ENCODE measurements at places on chromosomes 5 and 9. TPM values are rescaled to one million over a fixed set of nuclear protein-coding genes. Genes with fewer than 3 reads are reported as not detected.

DNA sequence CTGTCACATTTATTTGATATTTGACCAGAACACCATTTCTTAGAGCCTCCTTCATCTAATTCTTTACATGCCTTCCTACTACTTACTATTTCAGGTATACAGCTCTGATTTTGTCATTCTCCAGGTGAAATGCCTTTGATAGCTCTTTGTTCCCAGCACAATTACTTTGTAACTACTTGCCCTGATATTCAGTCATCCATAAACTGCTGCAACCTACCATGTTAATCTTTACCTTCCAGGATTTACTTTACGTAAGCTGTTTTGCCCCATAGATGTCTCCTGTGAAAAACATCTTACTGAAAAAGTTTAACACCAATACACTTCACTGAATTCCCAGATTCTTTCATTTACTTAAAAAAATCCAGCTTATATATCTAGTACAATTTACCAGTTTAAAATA is 443.8 kb upstream of the CYLC2 start:
- no peak overlapping the region for H3K27ac ChIP-seq
- no peaks in the 10 kb centered on the region for H3K4me1 ChIP-seq
- DNase-seq = no peak
- no peaks in the 10 kb centered on the region for H3K27me3 ChIP-seq

DNA sequence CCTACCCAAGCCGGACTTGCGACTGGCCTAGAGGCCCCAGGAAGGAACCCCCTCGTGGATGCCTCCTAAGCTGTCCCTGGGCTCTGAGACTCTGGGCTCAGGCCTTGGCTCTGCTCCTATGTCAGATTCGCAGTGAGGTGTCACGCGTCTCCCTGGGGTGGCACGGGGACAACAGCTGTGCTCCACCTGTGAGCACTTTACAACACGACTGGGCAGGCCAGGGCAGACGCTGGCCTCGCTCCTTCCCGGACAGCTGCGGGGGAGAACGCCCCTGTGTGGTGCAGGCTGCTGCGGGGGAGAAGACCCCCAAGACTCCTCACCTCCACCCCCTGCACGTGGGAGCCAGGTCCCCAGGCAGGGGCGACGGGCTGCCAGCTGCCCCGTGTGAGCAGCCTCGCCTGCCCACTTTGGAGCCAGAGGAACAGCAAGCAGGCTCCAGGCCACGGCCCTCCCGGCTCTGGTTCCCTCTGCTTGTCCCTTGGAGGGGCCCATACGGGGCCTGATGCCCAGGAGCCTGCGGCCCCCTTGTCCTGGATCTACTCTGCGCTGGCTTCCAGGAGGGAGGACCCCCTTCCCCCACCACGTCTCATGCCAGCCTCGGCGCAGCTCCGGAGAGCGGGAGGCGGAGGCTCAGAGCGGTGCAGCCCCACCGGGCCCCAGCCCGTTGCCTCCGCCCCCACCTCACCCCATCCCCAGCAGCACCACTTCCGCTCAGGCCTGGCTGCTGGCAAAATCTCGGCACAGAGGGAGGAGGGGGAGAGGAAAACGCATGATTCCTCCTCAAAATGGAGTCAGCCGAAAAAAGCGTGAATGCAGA is 36.0 kb downstream of the SARDH start:
- DNase-seq = peak; percentile 32
- H3K4me3 ChIP-seq = peak overlapping the region; percentile 20
- no peaks in the 10 kb centered on the region for H3K36me3 ChIP-seq

DNA sequence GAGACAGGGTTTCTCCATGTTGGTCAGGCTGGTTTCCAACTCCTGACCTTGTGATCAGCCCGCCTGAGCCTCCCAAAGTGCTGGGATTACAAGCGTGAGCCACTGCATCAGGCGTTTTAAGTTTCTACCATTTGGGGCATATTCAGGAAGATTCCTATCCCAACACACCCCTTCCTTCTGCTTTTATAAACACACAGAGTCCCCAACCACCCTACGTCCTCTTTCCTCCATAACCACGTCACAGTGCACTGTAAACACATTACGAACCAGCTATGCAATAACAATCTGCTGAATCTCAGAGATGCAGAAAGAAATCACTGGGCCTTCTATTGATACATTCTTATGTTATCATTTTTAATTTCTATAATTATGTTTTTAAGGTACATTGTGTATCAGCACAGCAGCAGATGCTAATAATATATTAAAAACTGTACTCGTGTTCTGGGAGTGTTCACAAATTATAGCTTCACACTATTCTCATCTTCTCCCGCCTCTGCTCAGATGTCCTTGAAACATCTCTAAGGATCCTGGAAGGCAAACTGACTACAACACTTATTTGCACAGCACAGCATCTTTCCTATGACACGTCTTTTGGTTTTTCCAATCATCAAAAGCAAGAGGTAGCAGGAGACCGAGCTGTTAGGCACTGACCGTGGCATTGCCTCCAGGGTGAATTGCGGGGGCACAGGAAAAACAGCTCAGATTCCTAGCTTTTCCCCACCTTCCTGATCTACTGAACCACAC is 60.2 kb downstream of the KCNIP1 start:
- H3K4me3 ChIP-seq = no peak overlapping the region
- H3K4me1 ChIP-seq = no peaks in the 10 kb centered on the region
- no peak for DNase-seq
- H3K36me3 ChIP-seq = no peaks in the 10 kb centered on the region

DNA sequence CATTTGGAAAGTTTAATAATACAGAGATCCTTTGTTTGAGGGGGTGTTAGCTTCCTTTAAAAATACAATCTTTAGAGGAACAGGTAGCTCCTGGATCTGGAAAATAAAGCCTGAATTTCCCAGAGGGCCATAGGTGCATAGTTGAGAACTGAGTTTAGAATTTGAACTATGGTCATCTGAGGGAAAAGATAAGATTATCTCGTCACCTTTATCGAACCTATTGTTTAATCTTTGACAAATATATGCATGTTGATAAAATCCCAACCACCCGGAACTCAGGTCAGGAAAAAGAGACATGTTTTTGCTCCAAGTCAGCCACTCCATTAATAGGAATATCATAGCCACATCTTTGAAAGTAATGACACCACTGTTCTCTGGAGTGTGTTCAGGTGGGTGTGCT is 91.7 kb upstream of the FAM169A start:
- no peaks in the 10 kb centered on the region for H3K27me3 ChIP-seq
- peaks cover 7% of the 10 kb centered on the region for H3K4me1 ChIP-seq
- H3K36me3 ChIP-seq = no peaks in the 10 kb centered on the region
- no peak for DNase-seq
- H3K27ac ChIP-seq = no peak overlapping the region
- H3K4me3 ChIP-seq = no peak overlapping the region

GRCh38 chr5:34865091-34865490 is 26.1 kb downstream of the TTC23L start:
- no peak for DNase-seq
- no peaks in the 10 kb centered on the region for H3K27me3 ChIP-seq
- H3K4me1 ChIP-seq = no peaks in the 10 kb centered on the region
- no peak overlapping the region for H3K4me3 ChIP-seq
- no peak overlapping the region for H3K27ac ChIP-seq
- no peaks in the 10 kb centered on the region for H3K36me3 ChIP-seq

DNA sequence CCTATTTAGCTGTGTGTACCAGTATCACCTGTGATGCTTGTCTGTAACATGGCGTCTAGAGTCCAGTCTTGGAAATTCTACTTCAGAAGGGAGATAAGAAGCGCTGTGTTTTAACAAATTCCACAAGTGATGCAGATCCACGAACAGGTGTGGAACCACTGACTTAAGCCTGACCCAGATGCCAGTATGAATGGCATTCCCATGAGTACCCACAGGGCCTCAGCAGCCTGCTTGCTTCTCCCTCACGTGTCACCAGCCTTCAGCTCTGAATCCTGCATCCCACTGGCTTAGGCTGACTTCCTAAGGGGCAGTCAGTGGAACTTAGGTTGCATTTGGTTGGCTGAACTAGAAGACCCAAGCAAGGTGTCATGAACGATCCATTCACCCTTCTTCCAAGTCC is 8.5 kb upstream of the DENND1A start:
- H3K27me3 ChIP-seq = peaks cover 16% of the 10 kb centered on the region
- no peak overlapping the region for H3K4me3 ChIP-seq
- no peaks in the 10 kb centered on the region for H3K36me3 ChIP-seq
- H3K4me1 ChIP-seq = peaks cover 4% of the 10 kb centered on the region
- no peak for DNase-seq

DNA sequence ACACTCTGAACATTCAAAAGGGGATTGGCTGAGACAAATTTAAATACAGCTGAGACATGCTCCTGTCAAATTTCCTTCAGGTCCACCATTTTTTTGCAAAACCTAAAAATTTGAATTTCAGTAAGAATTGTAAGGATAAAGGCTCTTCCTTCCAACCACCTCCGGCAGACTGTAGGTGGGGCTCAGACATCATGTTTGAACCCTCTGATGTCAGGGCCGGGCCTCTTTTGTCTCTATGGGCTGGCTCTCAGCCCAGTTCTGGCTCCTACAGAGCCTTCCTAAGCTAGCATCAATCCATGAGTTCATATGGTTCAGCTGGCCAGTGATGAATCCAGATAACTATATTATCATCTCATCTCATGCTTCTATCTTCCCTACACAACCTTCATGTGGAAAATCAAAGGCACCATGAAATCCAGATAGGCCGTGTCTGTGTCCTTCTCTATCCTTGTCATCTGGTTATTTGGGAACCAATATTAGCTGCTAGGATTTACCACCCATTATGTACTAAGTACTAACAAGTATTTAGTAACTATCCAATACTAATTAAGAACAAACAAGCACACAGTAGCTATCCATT is 44.2 kb downstream of the NIPSNAP3B start:
- H3K4me3 ChIP-seq = no peak overlapping the region
- H3K36me3 ChIP-seq = no peaks in the 10 kb centered on the region
- H3K27ac ChIP-seq = no peak overlapping the region
- no peak for DNase-seq
- no peaks in the 10 kb centered on the region for H3K27me3 ChIP-seq

DNA sequence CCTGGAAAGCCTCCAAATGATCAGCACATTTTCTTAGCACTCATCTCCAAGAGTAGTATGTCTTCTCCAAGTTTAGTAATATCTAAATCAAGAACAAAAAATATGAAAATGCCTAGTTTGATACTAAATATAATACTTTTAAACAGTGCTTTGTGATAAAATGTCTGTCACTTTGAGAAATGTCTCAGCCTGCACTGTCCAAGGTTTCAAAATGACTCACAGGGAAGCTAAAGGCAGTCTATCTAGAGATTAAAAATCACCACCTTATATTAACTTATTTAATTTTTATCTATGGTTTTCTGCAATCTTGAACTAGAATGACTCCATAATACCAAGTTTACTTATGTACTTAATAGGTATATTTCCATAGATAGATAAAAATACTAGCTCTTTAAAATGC is 633.0 kb upstream of the C9orf72 start:
- peaks cover 9% of the 10 kb centered on the region for H3K4me1 ChIP-seq
- no peak for DNase-seq
- H3K27ac ChIP-seq = no peak overlapping the region
- no peaks in the 10 kb centered on the region for H3K27me3 ChIP-seq
- no peak overlapping the region for H3K4me3 ChIP-seq
- H3K36me3 ChIP-seq = no peaks in the 10 kb centered on the region

DNA sequence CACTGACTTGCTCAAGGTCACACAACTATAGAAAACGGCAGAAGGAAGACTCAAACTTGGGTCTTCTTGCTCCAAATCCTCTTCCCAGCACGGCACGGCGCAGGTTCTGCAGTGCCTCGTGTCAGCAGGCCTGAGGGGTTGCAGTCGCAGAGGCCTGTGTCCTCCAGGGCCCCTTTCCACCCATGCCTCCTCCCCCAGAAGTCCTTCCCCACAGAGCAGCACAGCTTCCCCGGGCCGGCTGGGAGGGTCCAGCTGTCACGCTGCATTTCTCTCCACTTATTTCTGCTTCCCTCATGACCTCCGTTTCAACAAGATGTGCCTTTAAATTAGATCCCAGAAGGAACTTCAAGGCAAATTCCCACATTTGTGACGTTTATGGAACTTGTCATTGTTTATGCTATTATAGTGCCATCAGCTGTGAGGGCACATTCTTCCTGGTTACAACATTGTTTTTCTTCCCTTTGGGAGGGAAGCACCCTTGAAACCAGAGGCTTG is 148.4 kb downstream of the C5orf15 start:
- no peak for DNase-seq
- H3K4me3 ChIP-seq = no peak overlapping the region
- no peaks in the 10 kb centered on the region for H3K36me3 ChIP-seq
- H3K27ac ChIP-seq = no peak overlapping the region
- H3K27me3 ChIP-seq = peaks cover 5% of the 10 kb centered on the region

The SLC34A1 gene
- not detected for total RNA-seq

The SLC6A19 gene
- 2.5 TPM for total RNA-seq

The GCNT1 gene
- total RNA-seq = 15.4 TPM

The PCDHGA4 gene
- not detected for total RNA-seq

The HMMR gene
- total RNA-seq = not detected
